ENCODE measurements at places on chromosomes 11 and 22.

DNA sequence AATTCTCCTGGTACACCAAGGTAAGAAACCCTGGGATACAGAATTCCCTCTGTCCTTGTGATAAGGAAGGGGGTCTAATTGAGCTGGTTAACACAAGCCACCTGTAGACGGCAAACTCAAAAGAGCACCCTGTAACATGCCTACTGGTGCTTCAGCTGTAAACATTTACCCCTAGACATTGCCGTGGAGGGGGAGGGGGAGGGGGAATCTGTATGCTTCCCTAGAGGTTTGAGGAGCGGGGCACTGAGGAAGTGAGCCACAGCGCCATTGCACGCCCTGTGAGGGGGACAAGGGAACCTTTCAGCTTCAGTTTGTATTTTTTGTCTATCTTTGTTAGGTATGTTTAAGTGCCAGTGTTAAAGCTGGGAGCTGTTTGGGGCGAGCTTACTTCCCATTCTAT, 99.8 kb downstream of the AASDHPPT start:
- DNase-seq = no peak

- DNase-seq = no peak
Measured at GRCh38 chr11:123202155-123203151, 7.4 kb upstream of the CLMP start.

- DNase-seq = no peak
Measured at GRCh38 chr11:11366793-11367192, 13.7 kb upstream of the CSNK2A3 start.

- no peak for DNase-seq
Measured at GRCh38 chr11:15490535-15490934, 375.8 kb downstream of the INSC start.

- no peak for DNase-seq
Measured at GRCh38 chr11:65868907-65869306, 3.7 kb downstream of the EFEMP2 start.

GRCh38 chr11:58998480-58999290, 59.4 kb downstream of the GLYATL1 start:
- DNase-seq = no peak

GRCh38 chr11:77503006-77503405, 29.1 kb upstream of the PAK1 start:
- no peak for DNase-seq

- DNase-seq = no peak
Measured at GRCh38 chr22:32558681-32559355, 84.2 kb downstream of the FBXO7 start.

GRCh38 chr22:49829044-49829853, 1.6 kb upstream of the BRD1 start:
- DNase-seq = no peak

- DNase-seq = no peak
Measured at GRCh38 chr11:12042215-12042676, 33.8 kb upstream of the DKK3 start.

- peak; percentile 48 for DNase-seq
Measured at GRCh38 chr11:65419772-65420481, 2.7 kb upstream of the NEAT1 start.

DNA sequence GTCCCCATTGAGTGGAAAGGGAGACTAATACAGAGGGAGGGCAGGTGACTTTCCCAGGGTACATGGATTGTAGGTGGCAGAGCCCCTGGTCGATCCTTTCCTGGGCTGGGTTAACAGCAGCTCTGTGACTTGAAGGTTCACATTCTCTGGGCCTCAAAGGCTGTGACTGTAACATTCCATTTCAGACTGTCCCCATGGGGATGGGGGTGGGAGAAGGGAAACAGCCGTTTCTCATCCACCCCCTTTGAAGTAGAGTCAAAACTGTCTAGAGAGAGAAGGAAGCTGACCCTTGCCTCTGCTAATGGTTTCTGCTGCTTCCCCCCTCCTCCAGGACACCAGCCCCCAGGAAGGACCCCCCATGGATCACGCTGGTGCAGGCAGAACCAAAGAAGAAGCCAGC, 19.2 kb downstream of the MICALL1 start:
- no peak for DNase-seq

GRCh38 chr22:17841836-17842235, 67.6 kb upstream of the BID start:
- no peak for DNase-seq

DNA sequence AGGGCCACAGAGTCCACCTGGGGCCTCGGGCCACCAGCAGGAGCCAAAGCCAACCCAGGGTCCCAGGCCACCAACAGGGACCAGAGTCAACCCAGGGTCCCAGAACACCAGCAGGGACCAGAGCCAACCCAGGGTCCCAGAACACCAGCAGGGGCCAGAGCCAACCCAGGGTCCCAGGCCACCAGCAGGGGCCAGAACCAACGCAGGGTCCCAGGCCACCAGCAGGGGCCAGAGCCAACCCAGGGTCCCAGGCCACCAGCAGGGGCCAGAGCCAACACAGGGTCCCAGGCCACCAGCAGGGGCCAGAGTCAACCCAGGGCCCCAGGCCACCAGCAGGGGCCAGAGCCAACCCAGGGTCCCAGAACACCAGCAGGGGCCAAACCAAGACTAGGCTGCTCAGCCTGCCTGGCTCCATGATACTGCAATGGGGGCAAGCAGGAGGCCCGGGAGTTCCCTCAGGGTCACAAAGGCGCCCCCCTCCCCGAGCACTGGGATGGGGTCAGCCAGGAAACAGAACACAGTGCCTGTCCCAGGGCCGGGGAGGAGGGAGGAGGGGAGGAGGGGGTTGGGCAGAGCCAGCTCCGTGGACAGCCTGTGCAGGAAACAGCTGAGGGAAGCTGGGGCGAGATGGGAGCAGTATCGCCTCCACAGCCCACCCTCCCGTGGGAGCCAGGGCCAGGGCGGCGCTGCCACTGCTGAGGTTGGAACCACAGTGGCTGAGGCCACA, 62.0 kb upstream of the PRR5 start:
- no peak for DNase-seq

DNA sequence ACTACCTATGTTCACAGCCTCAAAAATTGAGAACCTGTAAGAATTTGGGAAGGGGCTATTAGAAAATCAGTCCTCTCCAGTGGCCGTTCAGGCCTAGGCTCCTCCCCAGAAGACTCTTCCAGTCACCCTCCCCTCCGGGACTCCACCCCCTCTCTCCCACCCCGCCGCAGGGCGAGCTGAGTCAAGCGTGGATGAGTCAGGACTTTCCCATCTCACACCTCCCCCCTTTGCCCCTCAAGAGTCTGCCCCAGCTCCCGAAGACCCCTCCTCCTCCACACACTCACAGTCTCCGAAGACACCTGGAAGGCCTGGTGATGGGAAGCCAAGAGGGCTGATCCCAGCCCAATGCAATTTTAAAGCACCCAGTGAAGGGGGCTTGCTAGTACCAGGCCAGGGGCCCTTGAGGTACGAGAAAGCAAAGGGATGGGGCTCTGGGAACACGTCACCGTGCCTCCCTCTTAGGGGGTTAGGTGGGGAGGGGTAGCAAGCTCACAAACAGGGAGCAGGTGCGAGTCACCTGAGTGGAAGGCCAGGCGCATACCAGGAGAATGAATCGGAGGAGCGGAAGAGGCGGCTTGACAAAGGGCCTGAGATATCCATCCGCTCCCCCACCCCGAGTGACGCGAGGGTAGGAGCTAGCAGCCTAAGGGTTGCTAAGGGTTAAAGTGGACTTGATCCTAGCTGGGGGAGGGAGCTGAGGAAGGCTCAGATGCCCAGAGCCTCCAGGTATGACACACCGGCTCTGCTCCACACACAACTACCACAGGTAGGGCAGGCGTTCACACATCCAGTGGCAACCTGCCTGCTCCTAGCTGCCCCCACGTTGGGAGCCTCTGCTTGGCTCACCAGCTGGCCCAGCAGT, 13.6 kb downstream of the BCL9L start:
- peak; percentile 58 for DNase-seq

DNA sequence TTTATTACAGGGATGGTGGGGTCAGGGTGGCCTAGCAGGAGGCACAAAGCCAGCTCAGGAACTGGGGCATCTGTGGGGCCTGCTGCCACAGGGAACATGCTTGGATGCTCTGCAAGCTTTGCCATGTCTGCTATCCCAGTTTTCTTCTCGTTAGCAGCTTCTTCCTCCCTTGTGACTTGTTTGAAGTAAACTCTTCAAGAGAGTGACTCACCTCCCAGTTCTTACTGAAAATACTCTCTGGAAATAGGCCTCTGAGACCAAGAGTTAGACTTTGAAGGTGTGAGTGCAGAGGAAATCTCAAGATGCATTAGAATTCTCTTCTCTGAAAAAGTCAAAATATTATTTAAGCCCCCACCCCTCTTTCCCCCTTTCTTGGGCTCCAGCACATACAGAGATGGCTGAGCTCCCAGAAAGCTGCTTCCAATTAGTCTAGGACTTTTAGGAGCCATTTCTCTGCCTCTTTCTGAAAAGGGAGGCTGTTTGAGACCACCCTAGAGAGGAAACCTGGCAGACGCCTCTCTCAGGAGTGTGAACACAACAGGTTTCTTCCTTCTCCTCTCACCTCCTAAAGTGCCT, 15.1 kb downstream of the CWC15 start:
- DNase-seq = no peak

GRCh38 chr11:20483931-20484330, 96.4 kb downstream of the PRMT3 start:
- DNase-seq = no peak

DNA sequence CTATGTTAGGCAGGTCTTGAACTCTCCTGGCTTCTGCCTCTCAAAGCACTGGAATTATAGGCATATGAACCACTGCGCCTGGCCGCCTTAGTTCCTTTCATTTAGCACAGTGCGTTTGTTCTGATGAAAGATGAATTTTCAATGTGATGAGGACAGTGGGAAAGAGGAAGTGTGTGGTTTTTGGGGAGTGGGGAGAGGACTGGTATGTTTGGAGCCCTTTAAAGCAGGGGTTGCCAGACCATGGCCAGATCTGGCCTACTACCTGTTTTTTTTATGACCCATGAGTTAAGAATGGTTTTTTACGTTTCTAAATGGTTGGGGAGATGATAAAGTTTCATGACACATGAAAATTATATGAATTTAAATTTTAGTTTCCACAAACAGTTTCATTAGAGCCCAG, 12.5 kb downstream of the ATXN10 start:
- no peak for DNase-seq

DNA sequence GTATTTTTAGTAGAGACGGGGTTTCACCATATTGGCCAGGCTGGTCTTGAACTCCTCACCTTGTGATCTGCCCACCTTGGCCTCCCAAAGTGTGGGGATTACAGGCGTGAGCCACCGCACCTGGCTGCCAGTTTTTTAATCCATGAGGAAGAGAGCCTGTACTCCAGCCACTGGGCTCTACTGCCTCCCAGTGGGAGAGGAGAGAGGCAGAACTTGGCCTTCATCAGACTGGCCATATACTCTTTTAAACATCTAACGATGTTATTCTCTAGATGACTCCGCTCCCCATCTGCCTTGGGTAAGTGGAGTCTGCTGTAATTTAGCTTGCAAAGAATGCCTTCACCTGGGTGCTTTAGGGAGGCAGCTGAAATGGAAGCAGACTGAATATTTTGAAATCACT, 34.6 kb downstream of the SLC6A5 start:
- no peak for DNase-seq

DNA sequence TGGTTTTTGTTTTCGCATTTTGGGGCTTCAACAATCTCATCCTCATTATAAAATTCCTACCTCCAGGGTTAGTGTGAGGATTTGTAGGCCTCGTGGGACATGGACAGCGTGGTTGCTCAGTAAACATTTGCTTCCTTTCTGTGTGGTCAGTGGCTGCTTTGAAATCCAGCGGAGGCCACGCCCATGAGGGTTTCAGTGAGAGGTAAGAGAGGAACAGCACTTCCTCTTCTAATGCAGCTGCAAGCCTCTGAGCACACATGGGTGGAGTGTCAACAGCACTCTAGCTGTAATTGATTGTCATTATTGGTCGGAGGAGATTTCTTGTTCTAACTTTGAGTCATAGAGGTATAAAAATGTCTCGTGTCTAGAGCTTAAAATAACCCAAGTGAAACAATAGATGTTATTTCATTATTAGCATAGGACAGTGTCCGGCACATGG, 6.0 kb upstream of the ARHGAP42 start:
- peak; percentile 53 for DNase-seq

DNA sequence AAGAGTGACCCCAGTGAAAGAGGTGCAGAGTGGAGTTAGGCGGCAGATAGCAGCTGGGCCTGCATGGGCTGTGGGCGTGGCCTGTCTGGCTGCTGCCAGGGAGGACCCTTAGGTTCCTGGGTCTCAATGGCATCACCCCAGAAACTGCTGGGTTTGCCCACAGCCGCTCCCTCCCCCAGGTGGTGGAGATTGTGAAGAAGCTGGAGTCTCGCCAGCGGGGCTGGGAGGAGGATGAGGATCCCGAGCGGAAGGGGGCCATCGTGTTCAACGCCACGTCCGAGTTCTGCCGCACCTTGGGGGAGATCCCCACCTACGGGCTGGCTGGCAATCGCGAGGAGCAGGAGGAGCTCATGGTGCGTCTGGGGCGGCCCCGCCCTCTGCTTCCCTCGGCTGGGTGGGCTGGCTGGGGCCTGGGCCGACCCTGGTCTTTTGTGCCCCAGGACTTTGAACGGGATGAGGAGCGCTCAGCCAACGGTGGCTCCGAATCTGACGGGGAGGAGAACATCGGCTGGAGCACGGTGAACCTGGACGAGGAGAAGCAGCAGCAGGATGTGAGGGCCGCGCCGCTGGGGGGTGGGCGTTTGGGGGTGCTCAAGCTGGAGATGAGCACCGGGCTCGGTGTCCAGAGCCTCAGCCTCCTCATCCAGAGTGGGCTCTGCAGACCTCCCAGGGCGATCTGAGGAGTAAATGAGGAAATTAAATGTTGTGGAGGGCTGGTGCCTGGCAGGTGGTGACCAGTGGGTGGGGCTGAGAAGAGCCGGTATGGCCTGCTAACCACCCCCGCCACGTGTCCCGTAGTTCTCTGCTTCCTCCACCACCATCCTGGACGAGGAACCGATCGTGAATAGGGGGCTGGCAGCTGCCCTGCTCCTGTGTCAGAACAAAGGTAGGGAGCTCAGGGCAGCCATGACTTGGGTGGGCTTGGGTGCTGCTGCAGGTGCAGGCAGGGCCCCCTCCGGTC, 15.0 kb downstream of the SART1 start:
- peak; percentile 27 for DNase-seq

DNA sequence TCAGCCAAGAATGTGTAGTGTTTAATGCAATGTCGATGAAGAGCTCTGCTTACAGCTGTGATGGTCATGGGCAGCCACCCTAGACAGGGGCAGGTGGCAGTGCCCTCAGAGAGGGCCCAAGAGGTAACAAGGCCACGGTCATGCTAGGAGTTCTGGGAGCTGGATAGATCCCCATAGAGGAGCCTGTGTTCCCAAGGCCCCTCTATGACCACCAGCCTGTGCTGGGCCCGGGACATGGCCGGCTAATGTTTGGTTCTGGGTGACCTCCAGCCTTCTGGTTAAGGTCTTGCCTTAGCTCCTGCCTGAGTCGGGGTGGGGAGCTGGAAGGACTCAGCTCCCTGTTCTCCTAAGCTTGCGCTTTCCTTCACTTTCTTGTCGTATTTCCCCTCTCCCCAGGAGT, 65.1 kb downstream of the GRIK4 start:
- no peak for DNase-seq
